Muscle of back (tissue), 13 donors: ENCODE measurements at places on chromosomes 1 and 21. TPM values are rescaled to one million over a fixed set of nuclear protein-coding genes. Genes with fewer than 3 reads are reported as not detected.

GRCh38 chr1:199701726-199702125, 325.8 kb upstream of the NR5A2 start:
- no peak for DNase-seq

DNA sequence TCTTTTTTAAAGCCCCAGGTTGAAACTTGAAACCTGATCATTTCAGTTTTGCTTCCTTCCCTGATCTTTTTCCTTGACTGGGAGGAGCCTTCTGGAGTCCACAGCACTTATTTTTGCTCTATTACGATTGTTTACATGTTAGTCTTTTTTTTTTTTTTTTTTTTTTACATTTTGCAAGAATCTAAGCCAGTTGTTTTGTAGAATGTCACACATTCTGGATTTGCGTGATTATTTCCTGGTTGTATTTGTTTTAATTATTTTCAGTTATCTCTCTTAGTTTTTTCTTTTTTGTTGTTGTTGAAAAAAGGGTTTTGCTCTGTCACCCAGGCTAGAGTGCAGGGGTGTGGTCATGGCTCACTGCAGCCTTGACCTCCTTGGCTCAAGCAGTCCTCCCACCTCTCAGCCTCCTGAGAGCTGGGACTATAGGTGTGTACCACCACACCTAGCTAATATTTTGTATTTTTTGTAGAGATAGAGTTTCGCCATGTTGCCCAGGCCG, 32.8 kb downstream of the OSBPL9 start:
- no peak for DNase-seq

GRCh38 chr21:40002978-40003377, 135.7 kb downstream of the PCP4 start:
- DNase-seq, result no peak

- no peak for DNase-seq
These were observed 5.5 kb upstream of the SNAPIN start for GRCh38 chr1:153652805-153653500.

DNA sequence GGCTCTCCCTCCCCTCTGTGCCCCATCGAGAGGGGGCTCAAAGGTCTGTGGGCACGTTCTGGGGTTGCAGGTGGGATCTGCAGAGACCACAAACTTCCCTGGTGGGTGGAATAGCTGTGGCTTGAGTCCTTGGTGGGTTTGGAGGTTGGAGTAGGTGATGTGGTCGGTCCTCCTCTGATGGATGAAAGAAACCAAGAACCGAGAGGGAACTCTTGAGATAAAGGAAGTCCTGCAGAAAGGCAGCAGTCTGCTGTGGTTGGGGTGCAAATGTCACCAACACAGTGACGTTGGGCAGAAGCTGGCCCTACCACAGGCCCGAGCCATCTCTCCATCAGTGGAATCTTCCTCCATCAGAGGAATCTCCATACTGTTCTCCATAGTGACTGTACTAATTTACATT, 171.8 kb downstream of the FCRL5 start:
- no peak for DNase-seq

GRCh38 chr1:209190591-209191261, 392.8 kb upstream of the CAMK1G start:
- peak; percentile 9 for DNase-seq

- DNase-seq, result no peak
These were observed 49.3 kb downstream of the SMYD2 start for GRCh38 chr1:214330222-214330621.

DNA sequence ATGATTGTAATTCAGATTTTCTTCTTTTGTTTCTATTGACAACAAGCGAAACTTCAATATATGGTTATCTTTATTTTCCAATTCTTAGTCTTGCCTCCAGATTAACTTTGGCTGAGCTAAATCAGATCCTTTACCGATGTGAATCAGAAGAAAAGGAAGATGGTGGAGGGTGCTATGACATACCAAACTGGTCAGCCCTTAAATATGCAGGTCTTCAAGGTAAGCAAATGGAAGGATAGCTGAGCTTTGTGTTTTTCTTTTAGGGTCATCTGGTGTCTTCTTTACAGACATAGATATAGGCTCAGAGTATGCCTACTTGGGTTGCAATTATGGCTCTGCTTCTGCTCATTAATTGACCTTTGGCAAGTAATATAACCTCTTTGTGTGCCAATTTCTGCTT, 37.7 kb downstream of the AGL start:
- DNase-seq, result no peak

GRCh38 chr1:65881067-65881594, 88.4 kb downstream of the PDE4B start:
- DNase-seq, result no peak

DNA sequence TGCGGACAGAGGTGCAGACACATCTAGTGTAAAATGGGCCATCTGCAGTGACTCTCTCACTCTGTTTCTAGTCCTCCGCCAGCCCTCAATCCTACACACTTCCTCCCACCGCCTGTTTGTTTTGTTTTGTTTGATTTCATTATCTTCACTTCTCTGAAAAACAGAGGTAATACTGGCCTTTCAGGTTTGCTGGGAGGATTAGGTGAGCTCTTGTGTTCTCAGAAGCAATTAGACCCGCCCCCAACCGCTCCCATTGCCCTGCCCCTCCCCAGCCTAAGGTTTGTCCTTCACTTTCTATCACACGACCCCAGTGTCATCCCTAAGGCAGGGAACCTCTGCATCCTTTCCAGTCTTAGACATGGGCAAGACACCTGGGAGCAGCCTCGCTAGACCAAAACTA, 43.2 kb upstream of the TACSTD2 start:
- DNase-seq, result no peak

GRCh38 chr1:6412896-6413295, 6.8 kb downstream of the HES2 start:
- no peak for DNase-seq

DNA sequence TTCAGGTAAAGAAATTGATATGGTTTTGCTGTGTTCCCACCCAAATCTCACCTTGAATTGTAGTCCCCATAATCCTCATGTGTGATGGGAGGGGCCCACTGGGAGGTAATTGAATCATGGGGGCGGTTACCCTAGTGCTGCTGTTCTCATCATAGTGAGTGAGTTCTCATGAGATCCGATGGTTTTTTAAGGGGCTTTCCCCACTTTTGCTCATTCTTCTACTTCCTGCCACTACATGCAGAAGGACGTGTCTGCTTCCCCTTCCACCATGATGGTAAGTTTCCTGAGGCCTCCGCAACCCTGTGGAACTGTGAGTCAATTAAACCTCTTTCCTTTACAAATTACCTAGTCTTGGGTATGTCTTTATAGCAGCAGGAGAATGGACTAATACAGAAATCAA, 69.3 kb downstream of the MIS18A start:
- DNase-seq, result no peak

GRCh38 chr1:100523038-100523652, 14.8 kb upstream of the GPR88 start:
- DNase-seq, result no peak

GRCh38 chr1:44408212-44408582, 3.1 kb downstream of the RNF220 start:
- peak; percentile 62 for DNase-seq

GRCh38 chr1:8348047-8348776, 30.3 kb downstream of the SLC45A1 start:
- no peak for DNase-seq

DNA sequence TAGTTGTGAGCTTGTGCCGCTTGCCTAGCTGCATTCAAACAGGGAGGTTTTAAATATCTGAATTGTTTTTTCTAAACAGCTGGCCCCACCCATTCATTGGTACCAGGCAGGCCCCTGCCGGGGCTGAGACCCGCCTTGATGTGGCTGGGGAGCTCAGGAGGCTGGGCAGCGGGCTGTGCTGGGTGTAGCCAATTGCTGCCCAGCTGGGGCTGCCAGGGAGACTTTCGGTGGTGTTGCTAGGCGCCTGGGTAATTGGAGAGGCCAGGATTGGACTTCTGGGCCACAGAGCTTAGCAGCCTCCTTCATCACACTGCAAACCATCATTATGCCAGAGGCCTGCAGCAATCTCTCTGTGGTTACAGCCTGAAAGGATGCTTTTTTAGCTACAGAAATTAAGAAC, 12.2 kb downstream of the RHBDL2 start:
- no peak for DNase-seq

DNA sequence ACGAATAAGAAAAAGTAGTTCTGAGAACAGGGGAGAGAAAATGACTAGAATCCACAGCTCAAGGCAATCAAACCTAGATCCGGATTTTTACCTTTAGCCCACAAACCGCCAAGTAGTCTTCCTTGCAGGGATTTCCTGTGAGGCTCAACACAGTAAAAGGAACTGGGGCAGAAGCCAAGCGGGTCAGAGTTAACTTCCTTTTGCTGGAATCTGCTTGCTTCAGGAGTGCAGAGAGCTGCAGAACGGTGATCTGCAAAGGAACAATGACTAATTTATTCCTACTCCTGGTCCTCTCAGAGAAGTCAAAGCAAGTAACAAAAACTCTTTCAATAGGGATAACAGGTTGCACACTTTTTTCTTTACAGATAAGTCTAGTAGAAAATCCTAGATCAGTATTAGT, 53.4 kb downstream of the UBR4 start:
- DNase-seq, result peak; percentile 52

GRCh38 chr1:46557403-46557802, 6.0 kb upstream of the KNCN start:
- no peak for DNase-seq

DNA sequence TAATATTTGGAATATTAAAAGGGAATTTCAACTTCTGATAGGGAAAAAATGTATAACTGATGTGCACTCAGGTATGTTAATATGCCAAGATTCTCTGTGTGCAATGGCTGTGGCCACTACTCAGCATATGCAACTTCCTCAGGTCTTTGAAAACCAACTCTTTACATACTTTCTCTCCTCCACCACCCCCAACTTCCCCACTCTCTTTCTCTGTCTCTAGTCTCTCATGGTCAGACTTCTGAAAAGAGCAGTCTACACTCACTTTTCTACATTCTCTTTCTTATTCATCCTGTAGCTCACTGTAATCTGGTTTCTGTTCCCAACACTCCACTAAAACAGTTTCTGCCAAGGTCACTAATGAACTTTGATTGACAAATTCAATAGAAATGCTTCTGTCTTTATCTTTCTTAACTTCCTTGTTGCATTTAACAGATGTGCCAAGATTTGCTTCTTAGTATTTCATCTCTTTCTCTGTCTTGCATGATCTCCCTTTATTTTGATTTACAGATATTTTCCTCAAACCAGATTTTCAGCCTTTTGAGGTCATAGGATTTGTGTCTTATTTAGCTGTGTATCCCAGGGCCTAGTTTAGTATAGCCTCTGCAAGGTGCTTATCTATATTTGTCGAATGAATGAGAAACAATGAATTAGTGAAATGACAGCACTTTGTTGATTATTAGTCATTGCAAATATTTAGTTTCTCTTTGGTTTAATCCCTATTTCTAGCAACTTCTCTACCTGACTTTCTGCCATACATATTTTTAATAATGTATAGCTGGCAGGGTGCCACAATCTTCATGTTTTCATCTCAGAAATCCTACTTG, 168.9 kb downstream of the LMO4 start:
- no peak for DNase-seq

GRCh38 chr1:35691571-35692220, 27.0 kb downstream of the C1orf216 start:
- peak; percentile 19 for DNase-seq

GRCh38 chr1:62184336-62184735, 10.3 kb upstream of the L1TD1 start:
- no peak for DNase-seq

DNA sequence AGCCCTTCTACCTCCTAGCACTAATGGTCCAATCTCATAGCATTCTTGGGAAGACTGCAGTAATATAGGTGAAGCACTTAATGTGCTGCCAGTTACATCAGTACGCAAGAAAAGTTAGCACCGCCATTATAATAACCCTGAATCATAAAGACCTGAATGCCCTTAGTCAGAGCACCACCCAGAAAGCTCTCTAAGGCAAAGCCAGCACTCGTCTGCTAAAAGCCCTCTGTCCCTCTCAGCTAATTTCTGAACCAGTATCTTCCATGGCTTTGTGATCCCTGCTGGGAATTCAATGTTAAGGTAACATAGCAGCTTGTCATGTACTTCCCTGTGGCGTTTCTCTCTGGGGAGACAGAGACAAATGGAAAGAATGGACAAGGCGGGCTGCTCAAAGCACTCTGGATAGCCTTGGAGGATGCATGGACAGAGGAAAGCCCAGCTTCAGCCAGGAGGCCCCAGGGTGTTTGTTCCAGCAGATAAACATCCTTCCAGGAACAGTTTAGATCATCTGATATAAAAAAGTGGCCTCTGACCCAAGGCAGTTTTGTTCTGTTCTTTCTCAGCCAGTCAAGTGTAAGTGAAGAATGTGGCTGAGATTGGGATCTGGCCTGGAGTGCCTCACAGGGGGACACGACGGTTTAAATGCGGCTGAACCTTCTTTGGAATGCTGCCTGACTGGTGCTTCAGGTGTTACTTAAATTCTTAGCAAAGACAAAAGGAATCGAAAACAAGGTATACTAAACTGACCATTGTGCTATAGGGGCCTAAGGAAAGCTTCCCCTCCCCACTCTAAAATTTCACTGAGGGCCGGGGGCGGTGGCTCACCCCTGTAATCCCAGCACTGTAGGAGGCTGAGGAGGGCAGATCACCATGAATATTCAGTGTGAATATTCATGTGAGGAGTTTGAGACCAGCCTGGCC, 58.1 kb upstream of the VTCN1 start:
- DNase-seq, result no peak

DNA sequence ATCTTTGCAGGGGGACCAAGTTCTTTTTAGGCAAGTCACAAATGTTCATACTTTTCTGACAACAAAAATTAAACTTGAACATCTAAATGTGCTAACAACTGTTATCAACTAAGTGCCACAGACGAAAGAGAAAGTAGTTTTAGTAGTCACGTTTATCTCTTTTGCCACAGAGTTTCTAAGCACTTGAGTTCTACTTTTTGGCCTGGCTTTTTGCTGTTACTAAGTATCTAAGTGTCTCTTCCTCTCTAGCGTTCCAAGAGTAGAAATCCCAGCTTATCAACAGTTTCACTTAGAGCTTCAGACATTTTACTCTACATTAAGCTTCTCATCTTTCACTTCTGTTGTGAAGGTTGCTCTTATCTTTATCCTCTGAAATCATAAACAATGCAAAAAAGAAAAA, 34.2 kb downstream of the GATAD2B start:
- no peak for DNase-seq

DNA sequence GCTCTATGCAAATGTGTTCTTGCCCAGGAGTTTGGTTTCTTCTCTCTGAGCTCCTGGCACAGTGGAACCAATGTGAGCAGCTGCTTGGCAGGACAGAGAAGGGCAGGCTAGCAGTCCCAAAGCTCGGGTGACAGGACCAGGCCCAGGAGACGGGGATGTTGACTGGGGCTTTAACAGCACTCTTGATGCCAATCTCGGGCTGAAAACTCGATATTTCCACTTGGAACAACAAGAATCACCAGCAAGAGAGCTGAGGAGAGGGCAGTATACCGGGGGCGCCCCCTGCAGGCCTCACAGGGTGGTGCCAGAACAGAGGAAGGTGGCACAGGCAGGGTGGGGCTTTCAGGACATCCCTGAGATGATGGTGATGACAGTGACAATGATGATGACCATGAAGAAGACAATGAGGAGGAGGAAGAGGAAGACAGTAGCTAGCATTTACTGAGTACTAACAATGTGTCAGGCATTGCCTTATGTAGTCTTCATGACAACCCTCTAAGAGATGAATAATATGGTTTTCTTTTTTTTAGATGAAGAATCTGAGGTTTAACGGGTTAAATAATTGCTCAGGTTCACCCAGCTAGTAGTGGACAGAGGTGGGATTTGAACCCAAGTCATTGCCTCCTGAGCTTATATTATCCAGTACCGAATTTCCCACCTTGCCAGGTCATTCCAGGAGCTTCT, 2.7 kb upstream of the KCNJ9 start:
- no peak for DNase-seq

The KRTAP11-1 gene
- not detected for polyA plus RNA-seq

The KCNN3 gene
- polyA plus RNA-seq, result 6.2 TPM

The MTARC1 gene
- 3.4 TPM for polyA plus RNA-seq

The HMCN1 gene
- polyA plus RNA-seq, result 23.8 TPM

The PUM1 gene
- 60.2 TPM for polyA plus RNA-seq

The TAS1R1 gene
- 6.4 TPM for polyA plus RNA-seq

The NMNAT2 gene
- polyA plus RNA-seq, result 1.2 TPM

The LRRC52 gene
- not detected for polyA plus RNA-seq

The ITLN2 gene
- polyA plus RNA-seq, result not detected
